ENCODE measurements at places on chromosomes 11 and 22.

GRCh38 chr11:60085909-60086308, 2.6 kb upstream of the MS4A2 start:
- no peak for DNase-seq

DNA sequence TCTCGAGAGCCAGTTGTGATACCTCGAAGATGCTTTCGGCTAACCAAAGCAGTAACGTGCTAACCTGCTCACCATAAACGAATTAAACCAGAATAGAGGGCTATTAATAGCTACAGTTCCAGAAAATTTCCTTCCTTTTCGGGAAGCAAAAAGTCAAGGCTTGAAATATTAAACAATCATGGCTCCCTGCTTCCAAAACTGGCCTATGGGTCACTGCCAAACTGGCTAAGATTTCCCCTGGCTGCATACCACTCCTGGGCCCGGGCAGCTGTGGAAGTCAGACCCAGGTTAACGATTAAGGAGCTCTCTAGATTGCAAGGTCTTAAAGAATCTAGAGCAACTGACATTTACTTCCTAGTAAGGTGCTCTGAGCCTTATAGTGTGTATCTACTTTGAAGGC, 1.7 kb downstream of the AMOTL1 start:
- no peak for DNase-seq

DNA sequence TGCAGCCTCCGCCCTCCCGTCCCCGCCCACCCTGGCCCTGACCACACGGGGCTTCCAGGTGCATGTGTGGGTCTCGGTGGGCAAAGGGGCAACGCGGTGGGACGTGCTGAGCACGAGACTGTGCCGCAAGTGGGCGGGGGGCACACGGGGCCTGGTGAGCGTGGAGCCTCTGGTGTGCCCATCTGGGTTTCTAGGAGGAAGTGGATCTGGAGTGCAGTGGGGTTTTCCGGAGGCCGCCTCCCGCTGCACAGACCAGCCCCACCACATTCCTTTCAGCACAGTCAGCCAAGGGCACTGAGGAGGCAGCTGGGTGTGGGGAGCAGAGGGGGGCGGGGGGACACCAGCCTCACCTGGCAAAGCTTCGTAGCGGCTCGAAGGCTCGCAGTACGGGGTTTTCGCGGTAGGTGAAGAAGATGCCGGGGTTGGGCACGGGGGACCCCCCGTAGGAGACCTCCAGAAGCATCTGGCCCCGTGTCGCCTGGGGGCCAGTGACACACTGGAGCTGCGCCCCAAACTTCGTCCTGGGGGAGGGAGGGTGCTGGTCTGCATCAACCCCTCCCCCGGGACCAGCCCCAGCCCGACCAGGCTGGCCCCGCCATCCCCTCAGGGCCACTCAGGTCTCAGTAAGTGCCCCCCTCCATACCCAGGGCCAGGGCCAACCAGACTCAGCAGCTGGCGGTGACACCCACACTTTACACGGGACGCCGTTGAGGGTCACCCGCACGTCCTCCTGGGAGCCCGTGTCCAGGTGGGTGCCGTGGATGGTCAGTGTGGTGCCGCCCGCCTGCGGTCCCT, 12.4 kb upstream of the MAPK11 start:
- DNase-seq, result no peak

DNA sequence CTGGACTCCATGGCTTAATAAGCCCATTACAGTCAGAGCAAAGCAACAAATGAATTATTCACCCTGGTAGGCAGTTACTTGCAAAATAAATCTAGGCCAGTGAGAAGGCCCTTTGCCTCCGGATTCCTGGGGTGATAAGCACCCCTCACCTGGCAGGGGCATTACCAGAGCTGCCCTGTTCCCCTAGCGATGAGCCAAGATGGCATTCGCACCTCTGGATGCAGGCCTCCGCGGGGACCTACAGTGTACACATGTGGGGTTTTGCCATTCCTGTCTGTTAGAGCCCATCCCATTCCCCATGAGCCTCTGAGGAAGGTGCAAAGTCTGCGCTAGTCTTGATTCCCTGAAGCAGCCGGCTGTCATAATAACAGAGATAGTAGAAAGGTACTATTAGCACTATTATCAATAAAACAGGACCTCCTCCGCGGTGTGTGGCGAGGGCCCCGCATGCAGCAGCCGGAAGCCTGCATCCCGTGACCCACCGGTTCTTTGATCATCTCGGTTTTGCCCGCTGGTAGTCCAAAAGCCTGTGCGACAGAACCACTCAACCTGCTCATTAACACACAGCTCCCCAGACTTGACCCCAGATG, 344.3 kb downstream of the BRD1 start:
- no peak for DNase-seq

Measured in stimulated activated CD4-positive, alpha-beta T cell treated with anti-CD3 and anti-CD28 coated beads, TNF-alpha, amount 100 ng/mL, for 4 hours (primary cell).